ENCODE measurements at places on chromosomes 5 and 9.

DNA sequence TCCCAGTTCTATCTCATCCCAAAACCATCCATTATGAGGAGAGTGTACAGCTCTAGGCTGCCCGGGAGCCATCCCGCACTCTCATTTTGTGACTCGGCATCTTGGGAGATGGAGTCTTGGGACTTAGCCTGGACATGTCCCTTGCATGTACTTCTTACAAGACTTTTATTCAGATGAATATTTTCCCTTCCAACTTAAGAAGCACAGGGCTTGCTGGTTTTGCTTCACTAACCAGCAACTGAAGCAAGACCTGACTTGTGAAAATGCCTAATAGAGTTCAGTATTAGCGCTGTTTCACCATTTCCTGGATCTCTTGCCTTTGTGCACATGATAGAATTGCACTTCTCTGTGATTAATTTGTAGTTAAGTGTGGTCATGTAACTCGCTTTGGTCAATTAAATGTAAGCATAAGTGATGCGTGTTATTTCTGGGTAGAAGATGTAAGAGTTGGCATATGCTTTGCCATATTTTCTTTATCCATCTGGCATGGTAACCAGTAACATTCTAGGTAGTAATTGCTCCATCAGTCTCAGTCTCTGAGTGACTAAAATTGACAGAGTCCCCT lies 55.8 kb downstream of the PDCD1LG2 start:
- no peak for DNase-seq

DNA sequence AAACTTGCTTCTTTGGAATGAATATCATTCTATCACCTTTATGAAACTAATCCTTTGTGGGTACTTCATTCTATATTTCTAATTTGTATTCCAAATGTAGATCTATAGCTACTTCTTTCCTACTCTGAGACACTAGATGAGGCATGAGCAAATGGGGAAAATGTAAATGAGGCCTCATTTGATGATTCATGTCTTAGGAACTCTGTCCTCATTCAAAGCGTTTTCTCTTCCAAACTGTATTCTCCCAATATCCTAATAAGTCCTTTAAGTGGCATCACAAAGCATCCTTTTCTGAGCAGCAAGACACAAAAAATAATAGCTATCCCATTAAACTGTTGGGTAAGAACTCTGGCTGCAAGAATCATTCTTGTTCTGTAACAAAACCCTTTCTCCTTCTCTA lies 56.1 kb downstream of the TTLL11 start:
- no peak for DNase-seq

- no peak for DNase-seq
Measured at GRCh38 chr5:14267991-14268708, 125.0 kb downstream of the TRIO start.

GRCh38 chr9:109232449-109233237 lies 65.6 kb upstream of the FRRS1L start:
- DNase-seq, result no peak

DNA sequence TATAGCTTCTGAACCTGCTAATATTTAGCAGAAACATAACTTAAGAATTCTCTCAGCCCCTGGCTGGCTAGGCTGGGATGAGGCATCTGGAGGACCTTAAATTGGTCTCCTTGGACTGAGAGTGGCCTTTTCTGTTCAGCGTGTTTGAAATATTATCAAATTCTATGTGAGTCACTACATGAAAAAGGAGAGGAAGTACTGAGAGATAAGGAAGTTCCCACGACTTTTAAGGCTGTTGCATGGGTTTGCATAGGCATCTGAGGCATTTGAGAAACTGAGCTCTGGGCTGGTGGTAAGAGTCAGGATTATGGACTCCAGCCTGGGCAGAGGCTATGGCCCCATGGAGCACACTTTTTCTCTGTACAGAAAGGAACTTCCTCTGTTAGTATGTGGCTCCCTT lies 816.2 kb upstream of the GRAMD2B start:
- no peak for DNase-seq

DNA sequence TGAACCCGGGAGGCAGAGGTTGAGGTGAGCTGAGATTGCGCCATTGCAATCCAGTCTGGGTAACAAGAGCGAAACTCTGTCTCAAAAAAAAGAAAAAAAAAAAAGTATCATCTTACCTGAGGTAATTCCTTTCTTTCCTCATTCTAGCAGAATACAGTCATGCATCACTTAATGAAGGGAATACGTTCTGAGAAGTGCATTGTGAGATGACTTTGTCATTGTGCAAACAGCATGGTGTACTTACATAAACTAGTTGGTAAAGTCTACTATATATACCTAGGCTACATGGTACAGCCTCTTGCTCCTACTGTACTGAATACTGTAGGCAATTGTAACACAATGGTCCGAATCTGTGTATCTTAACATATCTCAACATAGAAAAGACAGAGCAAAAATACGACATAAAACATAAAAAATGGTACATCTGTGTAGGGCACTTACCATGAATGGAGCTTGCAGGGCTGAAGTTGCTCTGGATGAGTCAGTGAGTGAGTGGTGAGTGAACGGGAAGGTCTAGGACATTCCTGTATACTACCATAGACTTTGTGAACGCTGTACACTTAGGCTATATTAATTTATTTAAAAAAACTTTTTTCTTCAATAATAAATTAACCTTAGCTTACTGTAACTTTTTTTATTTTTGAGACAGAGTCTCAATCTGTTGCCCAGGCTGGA lies 100.4 kb downstream of the GLDC start:
- no peak for DNase-seq
